ENCODE measurements at places on chromosomes 16 and 17. TPM values are rescaled to one million over a fixed set of nuclear protein-coding genes. Genes with fewer than 3 reads are reported as not detected.

- DNase-seq: no peak
Measured at GRCh38 chr17:82217120-82217529, 4.5 kb upstream of the CCDC57 start.

GRCh38 chr17:81339191-81339533 is 44.1 kb upstream of the SLC38A10 start:
- DNase-seq: no peak

DNA sequence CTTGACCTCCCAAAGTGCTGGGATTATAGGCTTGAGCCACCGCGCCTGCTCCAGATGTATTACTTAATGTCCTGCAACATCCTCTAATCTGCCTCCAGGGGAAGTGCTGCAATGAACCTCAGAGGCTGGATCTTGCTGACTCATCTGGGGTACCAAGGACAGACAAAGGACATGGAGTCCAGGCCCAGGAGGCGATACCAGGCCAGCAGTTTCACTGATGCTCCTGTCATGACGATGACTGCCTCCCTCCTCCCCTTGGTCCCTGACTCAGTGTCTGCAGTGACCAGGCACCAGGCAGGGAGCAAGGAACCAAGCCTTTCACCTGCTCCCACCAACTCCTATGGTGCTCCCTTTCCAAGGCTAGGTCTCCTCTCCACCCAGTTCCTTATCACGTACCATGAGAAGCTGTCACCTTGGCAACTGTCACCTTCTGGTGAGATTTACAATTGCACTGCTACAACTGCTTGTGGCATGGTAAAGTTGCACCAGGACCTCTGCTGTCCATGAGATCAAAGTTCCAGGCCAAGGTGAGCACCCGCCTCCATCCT is 21.6 kb upstream of the PHOSPHO1 start:
- DNase-seq: no peak

- DNase-seq: no peak
Measured at GRCh38 chr16:21664801-21665492, 1.2 kb downstream of the OTOA start.

GRCh38 chr16:2372684-2373083 is 32.2 kb upstream of the ABCA3 start:
- no peak for DNase-seq

DNA sequence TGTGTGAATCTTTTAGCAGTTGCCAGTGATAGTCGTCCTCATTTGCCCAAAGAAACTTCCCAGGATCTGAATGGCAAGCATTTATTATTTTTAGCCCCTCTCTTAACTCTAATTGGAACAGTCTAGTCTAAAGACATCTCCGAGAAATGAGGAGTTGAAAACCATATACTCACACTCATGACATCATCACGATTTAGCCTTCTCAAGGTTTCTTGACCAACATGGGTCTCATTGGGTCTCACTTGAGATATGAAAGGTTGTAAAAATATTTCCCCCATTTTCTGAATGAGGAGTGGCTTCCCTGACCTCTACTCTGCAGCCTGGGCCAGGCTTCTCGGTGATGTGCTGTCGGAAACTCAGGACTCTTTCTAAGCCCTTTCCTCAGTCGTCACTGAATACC is 37.1 kb upstream of the CACNG1 start:
- DNase-seq: no peak

DNA sequence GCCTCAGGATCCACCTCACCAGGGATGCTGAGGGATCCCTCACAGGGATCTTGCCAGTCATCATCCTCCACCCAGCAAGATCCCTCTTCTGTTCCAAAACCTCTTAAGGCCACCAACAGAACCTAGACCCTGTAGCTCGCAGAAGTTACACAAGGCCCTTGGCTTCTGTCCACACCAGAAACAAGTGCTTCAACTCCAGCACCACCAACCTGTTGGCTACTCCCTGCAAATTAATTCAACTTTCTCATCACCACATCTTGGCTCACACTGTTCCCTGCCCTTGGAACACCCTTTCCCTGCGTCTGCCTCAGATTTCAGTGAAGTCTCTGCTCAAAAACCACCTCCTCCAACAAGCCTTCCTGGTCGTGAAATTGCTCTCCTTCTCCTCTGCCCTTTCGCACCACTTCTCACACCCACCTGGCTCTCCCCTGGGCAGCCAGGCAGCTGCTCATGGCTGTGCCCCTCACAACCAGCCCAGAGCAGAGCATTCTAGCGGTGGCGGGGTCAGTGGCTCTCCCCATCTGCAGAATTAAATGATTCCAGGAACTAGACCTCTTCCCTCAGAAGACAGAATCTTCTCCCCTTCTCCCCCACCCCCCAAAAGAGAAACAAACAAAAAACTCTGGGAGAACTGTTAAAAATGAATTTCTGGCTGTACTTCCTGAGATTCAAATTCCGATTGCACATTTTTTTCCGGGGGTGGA is 1.8 kb downstream of the PLLP start:
- no peak for DNase-seq

GRCh38 chr17:76264425-76264754 is 758 bp upstream of the UBALD2 start:
- no peak for DNase-seq

DNA sequence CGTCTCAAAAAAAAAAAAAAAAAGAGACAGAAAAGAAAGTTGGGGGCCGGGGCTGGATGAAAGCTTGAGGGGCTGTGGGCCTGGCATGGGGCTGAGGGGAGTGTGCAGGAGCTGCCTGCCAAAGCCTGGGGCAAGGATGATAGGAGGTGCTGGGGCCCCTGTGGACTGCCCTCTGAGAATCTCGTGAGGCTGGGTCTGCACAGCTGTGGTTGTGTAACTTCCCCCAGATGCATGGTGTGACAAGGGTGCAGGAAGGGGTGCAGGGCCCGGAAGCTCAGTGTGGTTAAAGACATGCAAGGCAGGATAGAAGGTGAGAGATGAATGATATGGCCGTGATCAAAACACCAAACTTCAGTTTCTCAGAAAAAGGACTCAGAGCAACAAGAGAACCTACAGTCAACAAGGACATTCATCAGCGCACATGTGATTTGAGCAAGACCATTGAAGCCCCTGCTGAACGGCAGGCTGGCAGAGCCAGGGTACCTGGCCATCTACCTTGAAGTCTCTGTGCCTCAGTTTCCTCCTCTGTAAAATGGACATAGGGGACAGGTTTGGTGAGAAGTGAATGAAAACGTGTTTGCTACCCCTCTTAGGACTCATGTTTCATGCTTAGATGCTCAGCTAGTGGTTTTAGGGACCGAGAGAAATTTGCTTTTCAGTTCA is 9.6 kb downstream of the IL32 start:
- peak; percentile 76 for DNase-seq

- DNase-seq: no peak
Measured at GRCh38 chr17:77107506-77108433, 33.0 kb upstream of the SEC14L1 start.

DNA sequence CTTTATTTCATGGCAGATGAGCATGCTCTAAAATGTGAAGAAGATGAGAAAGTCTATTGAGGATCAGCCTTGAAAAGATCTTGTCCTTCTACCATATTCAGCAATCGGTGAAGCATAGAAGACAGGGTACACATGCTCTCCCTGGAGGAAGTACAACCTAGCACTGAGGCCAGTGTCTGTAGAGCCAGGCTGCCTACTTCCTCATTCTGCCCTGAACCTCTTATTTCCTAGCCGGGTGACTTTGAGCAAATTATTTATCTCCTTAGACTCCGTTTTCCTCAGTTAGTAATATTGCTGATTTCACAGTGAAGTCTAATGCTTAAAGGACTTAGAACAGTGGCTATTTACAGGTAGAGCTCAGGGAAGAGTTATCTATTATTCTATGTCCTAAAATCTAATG is 58.4 kb downstream of the TMEM100 start:
- no peak for DNase-seq

GRCh38 chr16:55555436-55555835 is 11.0 kb upstream of the CAPNS2 start:
- no peak for DNase-seq

DNA sequence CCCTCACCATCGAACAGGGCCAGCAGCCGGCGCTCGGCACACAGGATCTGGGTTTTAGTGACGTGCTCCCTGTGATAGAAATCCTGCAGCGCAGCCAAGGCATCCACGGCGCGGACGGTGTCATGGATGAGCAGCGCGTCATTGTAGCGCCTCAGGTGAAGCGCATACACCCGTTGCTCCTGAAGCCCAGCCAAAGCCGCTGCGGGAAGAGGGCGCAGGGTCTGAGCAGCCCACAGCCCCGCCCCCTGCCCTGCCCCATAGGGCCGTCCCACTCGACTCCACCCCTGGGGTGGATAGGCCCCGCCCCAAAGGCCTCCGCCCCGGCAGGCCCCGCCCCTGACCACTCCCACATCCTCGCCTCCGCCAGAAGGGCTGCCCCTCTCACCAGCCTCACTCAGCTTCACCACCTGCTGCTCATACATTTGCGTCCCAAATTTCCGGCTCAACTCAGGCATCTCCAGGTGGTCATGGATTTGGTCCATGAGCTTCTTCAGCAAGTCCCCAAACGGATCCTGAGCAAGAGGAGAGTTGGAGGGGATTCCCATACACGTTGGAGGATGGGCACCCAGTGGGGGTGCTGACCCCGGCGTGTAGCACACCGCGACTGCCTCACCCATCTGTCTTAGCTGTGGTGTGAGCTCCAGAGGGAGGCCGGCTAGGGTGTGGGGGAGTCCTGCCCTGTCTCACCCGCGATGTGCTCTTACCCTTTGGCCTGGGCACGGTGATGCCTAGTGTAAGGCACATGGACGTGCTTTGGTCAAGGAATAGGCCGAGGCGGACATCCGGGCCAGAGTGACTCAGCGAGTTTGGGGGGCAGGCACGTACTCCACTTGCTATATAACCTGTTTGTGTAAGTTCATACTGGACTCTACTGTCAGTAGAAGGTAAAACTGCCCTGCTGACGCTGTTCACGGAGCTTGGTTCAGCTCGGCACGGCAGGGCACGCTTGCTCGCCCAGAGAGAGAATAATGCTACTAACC is 4.6 kb downstream of the DHX58 start:
- DNase-seq: peak; percentile 86

- DNase-seq: no peak
Measured at GRCh38 chr16:1469693-1470201, 5.1 kb downstream of the CLCN7 start.

- DNase-seq: no peak
Measured at GRCh38 chr16:17101646-17102045, 369.1 kb downstream of the XYLT1 start.

- DNase-seq: no peak
Measured at GRCh38 chr17:48263731-48264035, 156.1 kb downstream of the SNX11 start.

GRCh38 chr16:3046641-3047386 is 453 bp downstream of the MMP25 start:
- DNase-seq: no peak

- DNase-seq: no peak
Measured at GRCh38 chr17:39965017-39965699, 2.4 kb downstream of the GSDMA start.

- DNase-seq: no peak
Measured at GRCh38 chr17:16214190-16215001, 938 bp downstream of the NCOR1 start.

DNA sequence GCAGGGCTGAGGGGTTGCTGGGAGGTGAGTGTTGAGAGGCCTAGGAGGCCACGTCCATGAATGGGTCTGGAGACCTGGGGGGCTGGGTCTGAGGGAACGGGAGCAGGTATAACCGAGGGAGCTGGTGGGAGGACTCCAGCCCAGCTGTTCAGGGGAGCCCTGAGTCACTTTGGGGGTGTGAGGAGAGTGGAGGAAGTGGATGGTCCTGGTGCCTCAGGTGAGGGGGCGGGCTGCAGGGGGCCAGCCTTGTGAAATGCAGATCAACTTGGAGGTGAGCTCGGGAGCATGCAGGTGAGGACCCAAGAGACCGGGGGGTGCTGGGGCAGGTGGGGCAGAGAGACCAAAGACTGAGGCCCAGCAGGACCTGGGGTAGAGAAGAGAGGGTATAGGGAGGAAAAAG is 79.6 kb downstream of the KCNJ12 start:
- no peak for DNase-seq

- DNase-seq: no peak
Measured at GRCh38 chr16:68768771-68769170, 31.7 kb downstream of the CDH1 start.

DNA sequence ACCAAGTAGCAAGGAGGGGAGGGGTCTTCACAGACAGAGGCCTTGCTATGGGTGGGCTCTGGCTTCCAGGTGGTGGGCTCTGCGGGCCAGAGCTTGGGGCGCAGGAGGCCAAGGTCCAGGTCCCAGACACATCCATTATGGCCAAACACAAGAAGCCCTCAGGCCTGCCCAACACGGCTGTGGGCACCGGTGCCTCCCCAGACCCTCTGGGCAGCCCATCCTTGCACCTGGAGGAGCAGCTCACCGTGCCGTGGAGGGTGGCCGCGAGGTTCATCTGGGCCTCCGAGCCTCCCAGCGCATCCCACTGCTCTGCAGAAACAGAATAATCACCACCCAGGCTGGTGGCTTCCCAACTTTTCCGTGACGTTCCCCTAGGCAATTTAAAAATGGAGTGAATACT is 55.9 kb downstream of the TBC1D16 start:
- DNase-seq: no peak

DNA sequence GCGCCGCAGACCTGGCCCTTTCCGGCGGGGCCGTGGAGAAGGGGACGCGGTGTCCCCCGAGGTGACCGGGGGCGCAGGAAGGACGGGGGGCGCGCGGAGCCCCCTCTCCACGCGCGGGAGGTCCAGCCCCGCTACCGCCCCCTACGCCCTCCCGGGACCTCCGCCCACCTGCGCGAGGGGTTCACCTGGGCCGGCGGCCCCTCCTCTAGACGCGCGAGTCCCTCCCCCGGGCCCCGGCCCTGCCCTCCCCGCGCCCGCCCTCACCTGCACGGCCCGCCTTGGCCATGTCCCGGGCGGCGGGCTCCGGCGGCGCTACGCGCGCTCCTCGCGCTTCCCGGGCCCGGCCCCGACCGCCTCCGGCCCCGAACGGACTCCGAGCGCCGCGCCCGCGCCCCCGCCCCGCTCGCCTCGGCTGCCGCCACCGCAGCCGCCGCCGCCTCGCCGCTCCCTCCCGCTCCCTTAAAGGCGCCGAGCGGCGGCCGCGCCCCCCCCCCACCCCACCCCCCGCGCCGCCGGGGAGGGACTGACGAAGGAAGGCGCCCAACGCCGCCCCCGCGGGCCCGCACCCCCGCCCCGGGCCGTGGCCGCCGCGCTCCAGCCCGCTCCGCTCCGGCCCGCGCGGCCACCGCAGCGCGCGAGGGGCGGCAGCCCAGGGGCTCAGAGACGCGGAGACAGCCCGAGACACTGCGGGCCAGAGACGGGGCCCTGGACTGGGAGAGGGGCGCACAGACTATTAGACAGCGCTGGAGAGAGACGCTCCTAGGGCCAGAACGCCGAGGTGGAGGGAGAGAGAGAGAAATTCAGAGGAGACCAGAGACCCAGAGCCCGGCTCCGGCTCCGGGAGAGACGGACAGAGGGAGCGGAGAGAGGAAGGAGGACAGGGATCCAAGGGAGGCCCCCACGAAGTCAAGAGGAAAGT is at the start of gene PITPNM3:
PITPNM3 (minus strand) TSS at position 435 of the 919 bp plus-strand sequence; CDS start at position 286, 149 bp downstream.
- no peak for DNase-seq

GRCh38 chr17:81095383-81095762 is 60.4 kb downstream of the BAIAP2 start:
- no peak for DNase-seq

GNGT2 gene
- total RNA-seq: 16.9 TPM

ARMC7 gene
- 17.8 TPM for total RNA-seq

TAT gene
- not detected for total RNA-seq

PFAS gene
- 31.9 TPM for total RNA-seq

CACNG5 gene
- total RNA-seq: not detected

CBX8 gene
- 4.9 TPM for total RNA-seq

SCNN1G gene
- not detected for total RNA-seq

PYY gene
- total RNA-seq: not detected

IRX5 gene
- total RNA-seq: not detected

NKD1 gene
- 5.0 TPM for total RNA-seq

CCDC78 gene
- total RNA-seq: 3.7 TPM
